HS-5 (cell line): ENCODE measurements at places on chromosomes 13 and 19.

DNA sequence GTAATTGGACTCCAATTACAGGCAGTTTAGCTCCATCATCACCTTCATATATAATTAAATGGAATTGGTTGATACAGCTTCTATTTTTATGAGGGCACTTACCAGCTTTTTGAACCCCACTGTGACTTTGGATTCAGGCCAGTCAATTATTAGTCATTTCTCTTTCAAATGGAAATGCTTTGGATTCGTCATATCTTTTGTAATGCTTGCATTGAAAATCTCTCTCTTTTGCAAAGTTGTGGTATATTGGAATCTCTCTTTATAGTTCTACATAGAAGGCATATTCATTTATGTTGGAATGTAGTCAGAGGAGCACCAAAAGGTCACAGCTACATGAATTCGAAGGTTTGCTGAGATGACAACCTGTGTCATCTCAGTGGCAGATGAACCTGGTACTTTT is 1074.3 kb upstream of the SLC10A2 start:
- DNase-seq: peak; percentile 11

- DNase-seq: no peak
These were observed 336.1 kb downstream of the GPC6 start for GRCh38 chr13:93562676-93563075.

- no peak for DNase-seq
These were observed 399.6 kb downstream of the DCT start for GRCh38 chr13:94079876-94080275.

GRCh38 chr13:24308068-24308445 is 1.3 kb upstream of the C1QTNF9 start:
- DNase-seq: no peak

GRCh38 chr19:34994286-34994642 is 5.9 kb upstream of the GRAMD1A start:
- DNase-seq: no peak

- DNase-seq: no peak
These were observed 140.9 kb downstream of the NDFIP2 start for GRCh38 chr13:79621902-79622301.

- DNase-seq: no peak
These were observed 1.9 kb upstream of the PLPPR3 start for GRCh38 chr19:823565-824121.

GRCh38 chr13:47049276-47049989 is 152.6 kb upstream of the HTR2A start:
- no peak for DNase-seq

DNA sequence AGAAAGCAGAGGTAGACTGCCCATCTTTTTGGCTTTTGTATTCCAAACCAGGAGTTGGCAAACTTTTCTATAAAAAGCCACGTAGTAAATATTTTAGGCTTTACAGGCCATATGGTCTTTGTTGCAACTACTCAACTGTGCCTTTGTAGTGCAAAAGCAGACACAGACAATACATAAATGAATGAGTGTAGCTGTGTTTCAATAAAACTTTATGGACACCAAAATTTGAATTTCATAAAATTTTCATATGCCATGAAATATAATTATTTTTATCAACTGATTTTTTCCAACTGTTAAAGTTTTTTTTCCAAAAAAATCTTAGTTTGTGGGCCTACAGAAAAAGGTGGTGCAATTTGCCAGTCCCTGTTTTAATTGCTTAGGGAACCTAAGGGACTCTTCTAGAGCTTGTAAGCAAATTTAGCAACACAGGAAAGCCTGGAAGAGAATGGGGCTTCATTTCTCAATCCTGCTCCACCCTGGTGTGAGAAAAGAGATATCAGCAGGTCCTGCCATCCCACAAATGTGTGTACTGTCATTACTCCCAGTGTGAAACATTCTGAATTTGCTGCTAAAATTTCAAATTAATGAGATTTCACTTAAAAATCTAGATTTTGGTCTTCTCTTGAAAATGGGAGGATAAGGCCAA is 194.2 kb downstream of the RGCC start:
- DNase-seq: no peak

DNA sequence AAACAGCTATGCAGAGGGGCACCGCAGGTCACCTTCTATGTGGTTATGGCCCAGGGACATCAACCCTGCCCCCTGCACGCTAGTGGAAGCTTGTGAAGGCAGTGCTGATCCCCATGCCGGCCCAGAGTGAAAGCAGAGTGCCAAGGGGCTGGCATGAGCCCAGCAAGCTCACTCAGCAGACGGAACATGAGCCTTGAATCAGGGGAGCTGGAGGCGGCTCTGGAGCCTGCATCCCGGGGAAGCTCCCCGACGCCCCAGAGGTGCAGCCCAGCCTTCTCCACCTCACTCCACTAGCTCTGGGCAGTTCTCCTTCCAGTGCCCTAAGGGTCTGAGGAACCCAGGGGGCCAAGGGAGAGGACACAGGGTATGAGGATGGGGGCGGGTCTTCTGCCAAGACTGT is 19.0 kb upstream of the ISYNA1 start:
- no peak for DNase-seq

- peak; percentile 23 for DNase-seq
These were observed 49.6 kb upstream of the ARGLU1 start for GRCh38 chr13:106617561-106617960.

- no peak for DNase-seq
These were observed 420.7 kb downstream of the PCDH9 start for GRCh38 chr13:66809485-66809884.

DNA sequence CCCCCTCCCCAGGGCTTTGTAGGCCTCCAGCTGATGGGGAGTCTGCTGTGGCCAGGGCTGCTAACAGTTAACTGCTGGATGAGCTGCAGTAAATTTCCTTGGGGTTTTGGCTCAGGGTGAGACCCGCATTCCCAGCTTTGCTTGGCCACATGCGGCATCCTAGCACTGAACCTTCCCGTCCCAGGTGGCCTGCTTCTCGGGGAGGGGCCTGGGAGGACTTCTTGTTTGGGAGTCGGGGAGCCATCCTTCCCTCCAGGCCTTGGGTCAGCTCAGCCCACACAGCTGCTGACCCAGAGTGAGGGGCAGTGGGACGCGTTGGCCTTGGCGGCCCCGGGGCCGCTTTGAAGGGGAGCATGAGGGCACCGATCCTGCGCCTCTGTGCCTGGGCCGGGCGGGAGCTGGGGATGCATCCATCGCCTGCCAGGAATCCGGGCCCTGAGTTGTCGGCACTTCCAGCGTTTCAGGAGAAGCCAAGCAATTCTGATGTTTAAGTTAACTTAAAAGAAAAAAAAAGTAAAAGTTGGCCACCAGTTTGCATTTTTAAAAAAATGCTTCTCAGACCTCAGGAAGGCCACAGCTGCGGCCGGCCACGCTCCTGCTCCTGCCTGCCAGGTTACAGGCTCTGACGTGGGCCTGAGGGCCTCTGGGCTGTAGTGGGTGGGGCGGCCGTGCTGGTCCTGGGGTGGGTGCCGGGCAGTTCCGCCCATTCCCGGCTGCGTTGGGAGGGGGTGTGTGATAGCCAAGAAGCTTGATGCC is 27.7 kb downstream of the CRTC1 start:
- no peak for DNase-seq

DNA sequence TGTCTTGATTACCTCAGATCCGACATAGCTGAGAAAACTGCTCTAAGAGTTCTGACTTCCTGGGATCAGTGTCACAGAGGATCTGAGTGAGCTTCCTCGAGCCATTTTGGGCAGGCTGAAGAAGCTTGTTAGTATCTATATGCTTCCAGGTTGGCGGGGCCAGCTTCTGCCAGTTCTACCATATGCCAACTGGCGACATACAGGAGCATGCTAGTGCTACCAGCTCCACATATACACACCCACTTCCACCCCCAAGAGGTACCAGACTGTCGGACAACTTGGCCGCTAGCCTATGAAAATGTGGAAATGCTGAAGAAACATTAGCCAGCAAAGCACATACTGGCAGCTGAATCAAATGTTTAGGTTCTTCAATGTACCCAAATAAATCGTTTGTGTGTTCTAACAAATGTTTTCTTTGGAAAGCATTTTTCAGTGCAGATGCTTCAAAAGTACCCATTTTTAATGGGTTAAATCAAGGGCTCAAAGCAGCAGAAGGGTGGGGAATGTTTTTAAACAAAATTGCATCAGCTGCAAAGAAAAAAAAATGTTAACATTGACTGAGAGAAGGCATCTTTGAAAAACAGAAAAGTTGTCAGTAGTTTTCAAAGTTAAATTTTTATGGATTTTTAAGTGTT is 163.7 kb downstream of the KLF12 start:
- DNase-seq: no peak

DNA sequence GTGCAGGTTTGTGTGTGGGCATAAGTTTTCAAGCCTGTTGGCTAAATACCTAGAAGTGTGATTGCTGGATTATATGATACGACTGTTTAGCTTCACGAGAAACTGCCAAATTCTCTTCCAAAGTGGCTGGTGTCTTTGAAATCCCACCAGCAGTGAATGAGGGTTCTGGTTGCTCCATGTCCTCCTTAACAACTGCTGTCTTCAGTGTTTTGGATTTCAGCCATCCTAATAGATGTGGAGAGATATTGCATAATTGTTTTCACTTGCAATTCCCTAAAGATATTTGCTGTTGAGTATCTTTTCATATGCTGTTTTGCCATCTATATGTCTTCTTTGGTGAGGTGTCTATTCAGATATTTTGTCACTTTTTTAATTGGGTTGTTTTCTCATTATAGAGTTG is 390.5 kb downstream of the ZNF536 start:
- no peak for DNase-seq

GRCh38 chr19:1047696-1048147 is 7.8 kb downstream of the ABCA7 start:
- DNase-seq: no peak

GRCh38 chr19:54231077-54231931 is 8.5 kb upstream of the LILRB3 start:
- no peak for DNase-seq

DNA sequence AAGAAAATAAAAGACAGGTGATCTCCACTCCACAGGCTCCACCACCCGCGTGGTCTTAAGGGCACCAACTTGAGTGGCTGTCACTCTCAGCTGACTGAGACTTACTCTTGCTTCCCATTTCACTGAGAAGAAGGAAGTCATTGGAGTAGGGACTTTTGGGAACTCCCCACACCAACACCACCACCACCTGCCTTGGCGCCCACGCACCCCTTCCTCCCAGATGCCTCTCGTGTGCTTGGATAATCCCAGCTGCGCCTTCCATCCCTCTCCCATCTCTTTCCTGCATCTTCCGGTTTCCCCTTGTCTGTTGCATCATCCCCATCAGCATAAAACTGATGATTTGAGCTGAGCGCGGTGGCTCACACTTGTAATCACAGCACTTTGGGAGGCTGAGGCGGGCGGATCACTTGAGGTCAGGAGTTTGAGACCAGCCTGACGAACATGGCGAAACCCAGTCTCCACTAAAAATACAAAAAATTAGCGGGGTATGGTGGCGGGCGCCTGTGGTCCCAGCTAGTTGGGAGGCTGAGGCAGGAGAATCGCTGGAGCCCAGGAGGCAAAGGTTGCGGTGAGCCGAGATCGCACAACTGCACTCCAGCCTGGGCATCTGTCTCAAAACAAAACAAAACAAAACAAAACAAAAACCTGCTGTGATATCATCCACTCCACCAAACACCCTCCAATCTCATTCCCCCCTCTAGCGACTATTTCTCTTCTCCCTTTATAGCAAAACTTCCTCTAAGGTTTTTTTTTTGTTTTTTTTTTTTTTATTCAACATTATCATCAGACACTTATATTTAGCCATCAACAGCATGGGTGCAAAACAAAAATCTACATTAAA is 25.5 kb downstream of the AP2S1 start:
- DNase-seq: no peak

DNA sequence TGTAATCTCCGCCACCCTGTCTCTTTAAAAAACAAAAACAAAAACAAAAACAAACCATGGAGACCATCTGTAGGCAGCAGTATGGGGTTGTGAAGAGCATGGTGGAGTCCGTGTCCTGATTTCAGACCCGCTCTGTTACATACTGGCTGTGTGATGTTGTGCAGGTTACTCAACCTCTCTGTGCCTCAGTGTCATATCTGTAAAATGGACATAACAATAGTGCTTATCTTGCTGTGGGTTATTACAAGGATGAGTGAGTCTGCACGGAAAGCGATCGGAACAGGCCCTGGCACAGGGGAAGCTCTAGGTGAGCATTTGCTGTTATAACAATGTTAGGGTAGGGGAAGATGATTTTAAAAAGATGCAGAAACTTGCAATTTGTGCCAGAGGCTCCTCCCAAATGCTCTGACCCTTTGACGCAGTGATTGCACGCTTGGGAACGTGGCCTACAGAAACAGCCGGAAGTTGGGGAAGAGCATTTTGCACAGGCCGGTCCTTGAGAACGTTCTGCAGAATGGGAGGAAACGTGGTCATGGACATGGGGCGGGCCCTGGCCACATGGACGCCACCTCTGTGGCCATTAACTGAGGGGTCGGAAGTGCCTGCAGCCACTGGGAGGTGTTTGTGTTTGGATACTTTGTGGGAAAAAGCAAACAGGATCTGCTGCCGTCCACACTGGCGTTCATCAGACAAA is 15.7 kb upstream of the SELENOW start:
- no peak for DNase-seq

GRCh38 chr19:38115271-38115802 is 108.7 kb downstream of the DPF1 start:
- no peak for DNase-seq

- no peak for DNase-seq
These were observed 24.9 kb downstream of the CPAMD8 start for GRCh38 chr19:17001603-17002183.

GRCh38 chr13:112744168-112745021 is 54.6 kb downstream of the ATP11A start:
- DNase-seq: peak; percentile 4

- DNase-seq: no peak
These were observed 2.8 kb downstream of the UBA2 start for GRCh38 chr19:34430738-34431625.

- no peak for DNase-seq
These were observed 115.8 kb downstream of the NHLRC3 start for GRCh38 chr13:39154041-39154440.

DNA sequence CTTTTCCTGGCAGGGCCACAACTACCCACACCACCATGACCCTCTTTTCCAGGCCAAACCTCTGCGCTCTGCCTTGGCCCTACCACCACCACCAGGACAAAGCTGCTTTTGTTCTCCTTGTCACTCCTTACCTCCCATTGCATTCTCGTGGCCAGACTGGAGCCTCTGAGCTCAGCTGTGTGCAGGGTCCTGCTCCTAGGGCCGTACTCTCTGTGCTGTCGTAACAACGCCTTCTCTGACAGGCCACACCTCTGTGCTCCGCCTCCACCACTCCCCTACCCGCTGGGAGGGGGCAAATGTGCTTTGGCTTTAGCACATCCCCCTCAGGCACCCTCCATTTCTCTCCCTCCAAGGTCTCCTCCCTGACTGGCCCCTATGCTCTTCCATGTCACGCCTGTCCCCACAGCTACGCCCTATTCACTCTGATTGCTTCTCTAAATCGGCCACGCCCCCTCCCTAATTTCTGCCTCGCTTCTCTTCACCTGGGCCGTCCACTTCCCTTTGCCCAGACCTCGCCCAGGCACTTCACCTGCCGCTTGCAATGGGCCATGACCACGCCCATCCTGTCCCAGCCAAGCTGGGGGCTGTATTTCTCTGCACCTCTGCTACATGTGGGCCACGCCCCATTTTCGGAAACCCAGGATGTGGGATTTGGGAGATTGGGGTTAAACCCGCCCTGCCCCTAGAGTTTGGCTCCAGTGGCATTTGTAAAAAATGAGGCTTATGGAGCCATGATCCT is 472.3 kb downstream of the KLF12 start:
- DNase-seq: no peak

GRCh38 chr19:56377105-56377924 is 16.0 kb downstream of the ZNF582 start:
- no peak for DNase-seq

- DNase-seq: no peak
These were observed 640.9 kb upstream of the MIR17HG start for GRCh38 chr13:90706631-90707030.

GRCh38 chr13:47281991-47282390 is 385.1 kb upstream of the HTR2A start:
- no peak for DNase-seq

- no peak for DNase-seq
These were observed 27.0 kb upstream of the MIER2 start for GRCh38 chr19:371501-372168.
